Neural progenitor cell (in vitro differentiated cells): ENCODE measurements at places on chromosomes 11 and 22.
A peak's percentile ranks its signal among the peaks of the same experiment; 100 is the strongest.

- no peak for DNase-seq
These were observed 82.0 kb upstream of the OR5AK2 start for GRCh38 chr11:56906683-56907148.

GRCh38 chr11:71425860-71426259 lies 22.3 kb downstream of the DHCR7 start:
- DNase-seq, result no peak

DNA sequence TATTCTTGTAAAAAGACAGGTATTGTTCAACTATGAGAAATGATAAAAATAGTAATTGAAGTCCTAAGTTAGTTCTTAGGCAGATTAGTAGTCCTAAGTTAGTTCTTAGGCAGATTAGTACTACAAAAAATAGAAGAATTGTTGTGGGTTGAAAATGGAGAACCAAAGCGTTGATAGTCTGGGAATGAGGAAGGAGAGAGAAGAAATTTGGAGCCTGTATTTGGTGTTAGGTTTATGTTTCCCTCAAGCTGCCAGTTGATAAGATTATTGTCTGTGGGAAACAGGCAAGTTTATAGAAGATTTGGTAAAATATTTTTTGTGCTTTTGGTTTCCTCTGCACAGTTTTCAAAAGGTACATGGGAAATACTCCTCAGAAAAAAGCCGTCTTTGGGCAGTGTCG lies 3.6 kb downstream of the BCO2 start:
- no peak for DNase-seq

DNA sequence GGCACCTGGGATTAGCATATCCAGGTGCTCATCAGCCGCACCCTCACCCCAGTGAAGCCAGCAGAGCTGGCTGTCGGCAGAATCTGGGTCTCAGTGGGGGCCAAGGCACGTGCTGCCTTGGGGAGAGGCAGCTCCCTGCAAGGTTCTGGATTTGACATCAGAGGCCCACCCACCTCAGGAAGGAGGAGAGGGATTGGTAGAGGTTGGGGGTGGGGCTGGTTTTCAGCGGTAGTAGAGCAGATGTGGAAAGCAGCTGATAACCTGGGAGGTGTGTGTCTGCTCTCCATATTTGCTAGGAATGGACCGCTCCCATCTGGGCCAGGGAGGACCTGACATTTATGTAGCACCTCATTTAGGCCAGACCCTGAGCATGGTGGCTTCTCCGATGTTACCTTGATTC lies 147.5 kb downstream of the GRIK4 start:
- no peak for DNase-seq

GRCh38 chr11:94576306-94576705 lies 9.1 kb downstream of the PIWIL4 start:
- DNase-seq, result no peak

- no peak for DNase-seq
These were observed 9.6 kb downstream of the PARVB start for GRCh38 chr22:44033694-44034093.

DNA sequence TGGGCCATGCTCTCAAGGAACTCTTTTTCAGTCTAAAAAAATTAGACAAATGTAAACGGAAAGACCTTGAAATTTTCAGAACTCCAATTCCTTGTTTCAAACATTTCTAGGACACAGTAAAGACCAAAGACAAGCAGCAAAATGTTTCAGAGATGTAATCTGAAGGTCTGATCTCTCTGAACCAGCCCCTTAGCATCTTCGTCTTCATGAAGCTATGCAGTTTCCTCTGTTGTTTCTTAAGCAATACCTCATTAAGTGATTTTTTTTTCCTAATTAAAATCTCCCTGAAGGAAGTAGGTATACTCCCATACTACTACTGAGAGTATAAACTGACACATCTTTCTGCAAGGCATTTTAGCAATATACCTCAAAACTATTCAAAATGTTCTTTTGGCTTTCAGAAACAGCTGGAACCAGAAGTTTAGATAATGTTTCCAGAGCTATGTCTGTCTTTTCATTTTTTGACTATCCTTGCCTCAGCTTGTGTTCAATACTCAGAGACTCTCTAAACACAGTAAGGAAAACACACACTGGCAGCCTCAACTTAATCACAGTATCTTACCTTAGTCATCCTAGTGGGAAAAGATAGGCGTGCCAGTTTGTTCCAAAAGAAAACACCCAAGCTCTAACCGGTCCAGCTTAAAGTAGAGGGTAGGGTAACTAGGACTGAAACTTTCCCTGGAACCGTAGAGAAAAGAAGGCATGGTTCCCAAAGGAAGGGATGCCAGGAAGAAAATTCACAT lies 25.1 kb downstream of the SBF2 start:
- no peak for DNase-seq

GRCh38 chr11:8689726-8690255 lies 7.2 kb downstream of the RPL27A start:
- no peak for DNase-seq

DNA sequence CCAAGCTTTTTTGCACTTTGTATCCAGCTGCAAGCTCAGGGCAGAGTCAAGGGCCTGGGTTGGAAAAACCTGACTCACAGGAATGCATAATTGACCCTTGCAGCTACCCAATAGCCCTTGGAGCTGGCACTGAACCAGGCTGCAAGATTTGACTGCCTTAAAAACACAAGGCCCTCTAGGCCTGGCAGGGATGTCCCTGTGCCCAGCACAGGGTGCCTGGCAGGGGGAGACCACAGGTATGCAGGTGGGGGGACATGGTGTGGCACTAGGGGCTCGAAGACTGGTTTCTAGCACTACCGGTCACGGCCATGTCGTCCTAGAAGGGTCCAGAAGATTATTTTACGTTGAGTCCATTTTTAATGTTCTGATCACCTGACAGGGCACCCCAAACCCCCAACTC lies 30.2 kb downstream of the SBF1 start:
- no peak for DNase-seq

- DNase-seq, result no peak
These were observed 86.8 kb downstream of the SLC1A2 start for GRCh38 chr11:35332524-35332923.

DNA sequence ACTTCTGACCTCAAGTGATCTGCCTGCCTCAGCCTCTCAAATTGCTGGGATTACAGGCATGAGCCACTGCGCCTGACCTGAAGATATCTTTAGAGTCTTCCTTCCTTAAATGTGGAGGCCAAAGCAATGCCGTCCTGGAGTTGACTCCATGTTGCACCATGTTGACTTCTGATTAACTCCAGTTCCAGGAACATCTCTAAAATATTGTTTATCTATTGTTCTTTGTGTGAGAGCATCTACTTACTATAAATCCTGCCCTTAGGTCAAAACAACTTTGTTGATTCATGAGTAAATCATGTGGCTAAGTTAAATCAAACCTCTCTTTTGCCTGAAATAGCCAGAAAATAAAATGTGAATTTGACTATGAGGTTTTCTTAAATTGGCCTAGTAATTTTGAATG lies 56.6 kb upstream of the CAPRIN1 start:
- DNase-seq, result no peak

DNA sequence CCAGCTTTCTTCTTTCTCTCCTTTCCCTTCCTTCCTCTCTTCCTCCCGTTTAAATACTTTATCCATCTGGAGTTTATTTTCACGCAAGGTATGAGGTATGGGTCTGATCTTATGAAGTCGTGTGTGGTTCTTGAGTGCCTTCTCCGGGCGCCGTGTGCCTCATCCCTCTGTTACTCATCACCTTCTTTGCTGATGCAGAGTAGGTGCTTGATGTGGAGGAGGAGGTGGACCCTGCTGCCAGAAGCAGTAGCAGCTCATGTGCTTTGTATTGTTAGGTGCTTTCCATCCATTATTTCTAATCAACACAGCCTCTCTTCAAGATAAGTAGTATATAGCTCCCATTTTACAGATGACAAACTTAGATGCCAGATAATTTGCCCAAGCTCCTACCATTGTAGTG lies 47.0 kb downstream of the TNRC6B start:
- no peak for DNase-seq

- no peak for DNase-seq
These were observed 61.6 kb downstream of the KREMEN1 start for GRCh38 chr22:29134448-29134847.

GRCh38 chr22:23984430-23984829 lies 4.5 kb downstream of the GSTT2 start:
- no peak for DNase-seq

DNA sequence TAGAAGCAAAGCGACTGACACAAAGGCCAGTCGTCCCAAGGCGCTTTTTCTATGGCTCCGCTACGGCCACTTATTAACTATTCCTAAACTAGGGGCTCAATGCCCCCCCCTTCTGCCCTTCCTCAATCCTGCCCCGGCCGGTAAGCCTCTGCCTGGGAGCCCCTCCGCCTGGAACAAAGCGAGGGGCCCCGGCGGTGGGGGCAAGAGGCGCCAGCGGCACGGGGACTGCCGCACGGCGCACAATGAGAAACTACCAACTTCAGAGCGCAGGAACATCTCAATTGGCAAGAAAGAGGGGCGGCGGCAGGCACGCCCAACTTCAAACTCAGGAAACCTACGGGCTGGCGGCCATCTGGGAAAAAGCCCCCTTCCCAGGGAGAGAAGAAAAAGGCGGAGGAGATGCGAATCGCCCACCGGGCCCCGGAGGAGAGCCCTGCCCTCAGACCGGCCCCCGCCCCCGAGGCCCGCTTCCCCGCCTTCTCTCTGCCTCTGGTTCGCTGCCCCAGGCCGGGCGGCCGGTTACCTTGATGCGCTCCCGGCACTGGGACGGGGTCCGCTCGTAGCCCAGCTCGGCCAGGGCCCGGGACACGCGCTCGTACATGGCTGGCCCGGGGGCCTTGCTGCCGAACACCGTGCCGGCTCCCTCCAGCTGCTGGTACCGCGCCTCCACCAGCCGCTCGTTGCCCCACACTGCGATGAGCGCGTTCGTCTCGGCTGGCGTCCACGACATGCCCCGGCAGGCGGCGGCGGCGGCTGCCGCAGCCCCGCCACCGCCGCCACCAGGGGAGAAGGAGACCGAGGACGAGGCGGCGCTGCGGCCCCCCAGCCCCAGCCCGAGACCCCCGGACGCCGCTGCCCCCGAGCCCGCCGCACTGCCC lies 619 bp downstream of the MSANTD2 start:
- DNase-seq, result peak; percentile 87

DNA sequence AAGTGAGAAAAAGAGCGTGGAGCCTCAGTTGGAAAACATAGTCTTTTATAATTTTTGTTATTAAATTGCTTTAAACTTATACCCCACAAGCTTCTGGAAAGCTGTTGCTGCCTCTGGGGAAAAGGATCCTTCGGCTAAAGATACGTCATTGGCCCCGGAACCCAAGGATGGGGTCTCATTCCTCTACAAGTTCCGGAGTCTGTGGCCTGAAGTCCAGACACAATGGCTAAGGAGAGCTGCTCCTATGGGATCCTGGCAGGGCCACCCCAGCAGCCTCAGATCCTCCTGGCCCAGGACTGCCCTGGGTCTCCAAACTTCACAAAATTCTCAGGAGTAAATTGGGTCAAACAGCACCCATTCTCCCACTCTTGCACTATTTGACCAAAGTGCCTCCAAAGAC lies 5.9 kb downstream of the WT1 start:
- DNase-seq, result peak; percentile 14

DNA sequence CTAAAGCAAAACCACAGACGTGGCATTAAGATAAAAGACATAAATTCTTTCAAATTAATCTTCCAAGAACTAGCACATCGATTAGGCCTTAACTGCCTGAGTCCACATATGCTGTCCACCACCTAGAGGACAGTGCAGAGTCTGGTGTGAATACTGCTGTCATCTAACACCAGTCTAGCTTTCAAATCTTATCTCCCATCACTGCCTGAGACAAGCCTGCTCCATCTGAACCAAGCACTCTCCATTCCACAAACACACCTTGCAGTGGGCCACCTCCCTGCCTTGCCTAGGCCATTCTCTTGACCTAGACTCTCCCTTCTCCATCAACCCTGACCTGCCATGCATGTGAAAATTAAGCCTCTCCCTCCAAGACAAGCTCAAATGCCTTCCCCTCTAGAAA lies 129.5 kb upstream of the PITPNB start:
- no peak for DNase-seq

GRCh38 chr22:20009018-20009491 lies 7.6 kb downstream of the ARVCF start:
- DNase-seq, result no peak

DNA sequence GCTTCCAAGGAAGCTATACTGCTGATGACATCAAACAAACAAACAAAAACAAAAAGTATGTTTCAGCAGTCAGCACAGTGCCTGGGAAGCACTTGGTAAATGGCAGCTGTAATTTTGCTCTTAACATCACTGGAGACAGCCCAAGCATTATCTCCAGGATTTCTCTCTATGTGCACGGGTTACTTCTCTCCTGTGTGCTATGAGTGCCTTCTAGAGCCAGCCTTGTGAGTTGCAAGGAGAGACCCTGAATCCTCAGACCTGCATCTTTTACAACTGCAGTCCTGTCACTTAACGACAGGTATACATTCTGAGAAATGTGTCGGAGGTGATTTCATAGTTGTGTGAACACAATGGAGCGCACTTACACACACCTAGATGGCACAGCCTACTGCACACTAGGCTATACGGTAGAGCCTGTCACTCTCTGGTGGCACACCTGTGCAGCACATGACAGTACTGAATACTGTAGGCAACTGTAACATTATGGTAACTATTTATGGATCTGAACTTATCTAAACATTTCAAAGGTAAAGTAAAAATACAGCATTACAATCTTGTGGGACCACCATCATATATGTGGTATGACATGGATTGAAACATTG lies 662.5 kb upstream of the B3GAT1 start:
- DNase-seq, result peak; percentile 27

DNA sequence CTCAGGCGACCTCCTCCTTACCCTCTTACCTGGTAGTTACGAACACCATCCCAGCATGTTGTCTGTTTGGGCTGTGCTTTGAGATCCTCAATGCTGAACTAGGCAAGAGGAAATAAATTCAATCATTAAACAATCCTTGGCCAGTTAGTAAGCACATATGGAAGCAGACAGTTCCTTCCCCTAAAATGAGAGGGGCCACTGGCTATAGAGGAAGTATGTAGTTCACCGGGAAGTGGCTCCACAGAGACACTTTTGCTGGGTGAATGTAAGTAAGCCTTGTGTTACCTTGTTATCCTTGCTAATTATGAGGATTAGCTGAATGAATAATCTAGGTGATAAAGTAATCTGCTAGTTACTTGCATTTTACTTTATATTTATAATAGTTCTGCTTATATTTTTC lies 2.9 kb downstream of the THYN1 start:
- DNase-seq, result no peak

DNA sequence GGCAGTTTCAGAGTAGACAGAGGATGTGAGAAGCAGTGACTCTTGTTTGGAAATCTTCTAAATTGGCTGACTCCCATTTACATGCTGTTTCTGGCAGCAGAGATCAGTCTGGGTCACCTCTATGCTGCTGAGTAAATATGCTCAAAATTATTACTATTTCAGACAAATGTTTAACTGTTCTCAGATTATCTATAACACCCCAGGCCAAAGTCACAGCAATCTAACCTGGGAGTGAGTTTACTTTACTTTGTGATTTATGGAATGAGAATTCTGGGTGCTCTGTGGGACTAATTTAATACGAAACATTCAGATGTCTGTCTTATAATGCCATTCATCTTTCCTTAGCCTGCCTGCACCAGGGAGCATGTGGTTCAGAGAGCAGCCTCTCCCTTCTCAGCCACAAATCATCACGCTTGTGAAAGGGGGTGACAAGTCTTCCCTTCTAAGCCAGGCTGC lies 282.5 kb upstream of the MPPED2 start:
- DNase-seq, result no peak
